ENCODE measurements at places on chromosomes 16 and 17.

DNA sequence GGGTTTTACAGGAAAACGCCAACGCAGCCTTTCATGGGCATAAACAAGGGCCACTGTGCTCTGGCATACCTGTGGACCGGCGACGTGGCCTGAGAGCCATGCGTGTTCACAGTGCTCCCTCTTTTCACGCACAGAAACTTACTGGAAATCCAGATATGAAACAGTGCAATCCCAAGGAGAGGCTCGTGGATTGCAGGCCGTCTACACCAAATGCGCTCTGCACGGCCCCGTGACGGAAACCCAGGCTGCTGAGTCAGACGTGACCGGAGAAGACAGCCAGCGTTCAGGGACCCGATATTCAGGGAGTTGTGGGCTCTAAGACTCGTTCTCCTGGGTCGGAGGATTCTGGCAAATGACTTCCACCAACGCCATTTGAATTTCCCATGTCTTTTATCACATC lies 129.2 kb downstream of the FOXL1 start:
- no peak for DNase-seq

GRCh38 chr17:42578282-42578869 lies 847 bp upstream of the PSMC3IP start:
- peak; percentile 65 for DNase-seq

GRCh38 chr16:57627184-57627871 lies 1.1 kb upstream of the ADGRG1 start:
- no peak for DNase-seq

DNA sequence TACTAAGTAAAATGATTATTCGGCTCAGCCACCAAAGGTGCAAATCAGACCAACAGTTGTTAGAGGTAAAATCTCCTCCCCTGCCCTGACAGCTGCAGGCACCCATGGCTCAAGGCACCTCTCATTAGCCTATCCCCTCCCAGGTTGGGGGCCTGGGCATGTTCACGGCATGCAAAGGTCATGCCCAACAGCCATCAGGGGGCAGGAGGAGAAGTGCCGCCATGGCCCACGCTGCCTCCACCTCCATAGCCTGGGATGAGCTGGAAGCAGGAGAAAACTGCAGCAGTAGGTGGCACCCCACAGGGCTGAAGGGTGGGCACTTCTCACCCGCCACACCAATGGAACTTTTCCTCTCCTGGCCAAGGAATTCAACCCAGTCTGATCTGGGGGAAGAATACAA lies 146.4 kb upstream of the COX10 start:
- DNase-seq, result no peak

GRCh38 chr16:23248261-23249194 lies 53.6 kb upstream of the SCNN1B start:
- DNase-seq, result no peak

- no peak for DNase-seq
These were observed 591 bp downstream of the PSMD7 start for GRCh38 chr16:74297145-74297665.

DNA sequence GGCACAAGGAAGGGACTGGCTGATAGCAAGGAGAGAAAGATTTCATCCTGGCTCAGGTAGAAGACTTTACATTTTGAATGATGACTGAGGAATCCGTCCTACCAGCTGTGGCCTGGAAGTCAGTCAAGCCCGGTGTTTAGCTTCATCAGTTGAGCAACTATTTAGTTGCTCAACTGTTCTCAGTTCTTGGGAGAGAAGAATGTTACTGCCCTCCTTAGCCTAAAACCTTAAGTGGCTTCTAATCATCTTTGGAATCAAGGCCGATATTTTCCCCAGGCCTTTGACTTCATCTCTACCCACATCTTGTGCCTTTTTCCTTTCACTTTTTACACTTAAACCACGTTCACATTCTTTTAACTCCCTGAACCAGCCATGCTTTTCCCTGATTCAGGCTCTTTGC lies 17.3 kb upstream of the RBL2 start:
- no peak for DNase-seq

DNA sequence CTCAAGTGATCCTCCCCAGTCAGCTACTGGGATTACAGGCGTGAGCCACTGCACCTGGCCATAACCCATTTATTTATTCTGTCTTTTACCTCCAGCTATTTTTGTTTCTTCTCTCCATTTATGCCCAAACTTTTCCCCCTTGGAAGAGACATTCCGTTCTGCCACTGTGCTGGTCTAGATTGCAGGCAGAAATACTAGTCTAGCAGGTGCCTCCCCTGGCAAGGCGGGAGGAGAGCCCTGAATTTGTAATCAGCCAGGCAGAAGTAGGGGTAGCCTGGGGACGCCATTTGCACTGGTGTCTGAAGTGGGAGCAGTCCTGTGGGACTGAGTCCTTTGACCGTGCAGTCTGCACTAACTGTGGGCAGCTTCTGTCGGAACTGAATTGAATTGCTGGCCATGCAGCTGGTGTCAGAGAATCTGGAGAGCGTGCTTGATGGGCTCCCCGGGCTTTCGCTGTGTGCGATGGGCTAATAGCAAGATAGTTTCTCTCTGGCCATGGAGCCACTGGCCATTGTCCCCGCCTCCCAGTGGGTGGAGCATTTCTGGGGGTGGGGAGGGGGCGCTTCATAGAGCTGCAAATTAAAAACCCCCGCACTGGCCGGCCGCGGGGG lies 31.5 kb upstream of the LITAF start:
- DNase-seq, result no peak

GRCh38 chr17:83194186-83194561 lies 114.8 kb downstream of the METRNL start:
- no peak for DNase-seq

- no peak for DNase-seq
These were observed 122.4 kb downstream of the LAT start for GRCh38 chr16:29107299-29107698.

All from SW 1271 (cell line).